ENCODE measurements at places on chromosomes 4 and X.

GRCh38 chr4:65921180-65921579 is 250.9 kb upstream of the EPHA5 start:
- DNase-seq = no peak

DNA sequence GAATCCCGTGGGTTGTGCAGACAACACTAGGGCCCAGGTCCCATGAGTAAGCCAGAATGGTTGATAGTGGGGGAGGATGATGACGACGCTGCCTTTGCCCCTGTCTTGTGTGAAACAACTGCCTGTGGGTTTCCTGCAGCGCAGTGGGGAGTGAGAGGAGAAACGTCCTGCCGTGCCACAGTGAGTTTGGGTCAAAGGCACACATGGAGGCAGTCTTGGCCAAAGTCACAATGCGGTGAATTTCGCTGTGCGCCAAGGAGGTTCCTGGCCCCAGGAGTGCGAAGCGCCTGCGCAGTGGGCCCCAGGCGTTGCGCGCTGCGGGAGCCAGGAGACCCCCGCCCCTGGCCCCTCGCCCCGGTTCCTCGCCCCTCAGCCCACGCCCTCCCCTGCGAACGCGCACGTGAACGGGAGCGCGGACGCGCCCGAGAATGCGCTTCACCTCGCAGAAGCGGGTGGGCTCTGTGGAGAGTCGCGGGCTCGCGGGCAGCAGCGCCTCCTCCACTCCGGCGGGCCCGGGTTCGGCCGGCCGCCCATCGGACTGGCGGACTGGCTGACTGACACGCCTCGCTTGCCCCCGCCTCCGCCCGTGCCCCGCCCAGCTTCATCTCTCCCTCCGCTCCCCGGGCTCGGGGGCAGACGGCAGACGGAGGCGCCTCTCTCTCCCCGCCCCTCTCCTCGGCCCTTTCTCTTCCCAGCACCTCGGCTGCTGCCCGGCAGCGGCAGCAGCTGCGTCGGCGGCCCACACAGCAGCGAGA is at the start of gene NUDT10:
Gene NUDT10 (plus strand): TSS at position 635 of the 755 bp plus-strand sequence. CDS start 144 bp downstream, outside the sequence.
- DNase-seq = no peak

DNA sequence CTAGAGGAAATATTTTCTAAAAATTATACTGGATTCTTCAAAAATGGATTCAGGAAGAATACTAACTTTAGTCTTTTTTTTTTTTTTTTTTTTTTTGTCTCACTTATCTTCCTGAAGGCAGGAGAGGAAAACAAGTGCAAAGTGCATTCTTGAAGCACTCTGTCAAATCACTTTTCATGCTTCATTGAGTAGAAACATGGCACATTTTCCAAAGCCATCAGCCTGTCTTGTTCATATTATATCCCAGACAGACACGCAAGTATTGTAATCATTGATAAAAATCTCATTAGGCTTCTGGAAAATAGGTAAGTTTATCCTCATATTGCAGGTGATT is 1.2 kb downstream of the BBS12 start:
- DNase-seq = no peak

DNA sequence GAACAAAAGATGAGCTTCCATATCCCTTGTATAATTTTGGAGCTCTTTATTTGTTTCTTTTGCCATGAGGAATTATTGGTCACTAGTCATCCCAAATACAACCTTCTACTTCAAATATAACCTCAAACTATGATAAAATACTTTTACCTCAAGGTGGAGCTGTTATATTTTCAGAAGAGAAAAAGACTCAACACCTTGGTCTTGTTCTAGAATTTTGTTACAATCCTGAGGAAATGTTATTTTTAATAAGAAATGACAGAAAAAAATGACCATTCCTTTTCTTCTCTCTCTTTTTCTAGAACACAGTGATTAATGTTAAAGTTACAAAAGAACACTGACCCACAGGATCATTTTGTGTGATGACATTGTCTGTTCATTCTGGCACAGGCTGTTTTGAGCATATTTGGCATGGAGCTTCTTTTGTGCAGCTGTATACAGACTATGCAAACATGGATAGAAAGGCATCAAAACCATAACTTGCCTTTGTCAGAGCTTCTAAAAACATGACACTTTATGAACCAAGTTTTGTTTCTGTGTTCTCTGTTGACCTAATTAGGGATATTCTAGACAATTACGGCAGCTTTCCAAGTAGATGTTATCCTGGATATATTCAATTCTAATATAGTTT is 159.6 kb upstream of the CTSO start:
- DNase-seq = no peak

DNA sequence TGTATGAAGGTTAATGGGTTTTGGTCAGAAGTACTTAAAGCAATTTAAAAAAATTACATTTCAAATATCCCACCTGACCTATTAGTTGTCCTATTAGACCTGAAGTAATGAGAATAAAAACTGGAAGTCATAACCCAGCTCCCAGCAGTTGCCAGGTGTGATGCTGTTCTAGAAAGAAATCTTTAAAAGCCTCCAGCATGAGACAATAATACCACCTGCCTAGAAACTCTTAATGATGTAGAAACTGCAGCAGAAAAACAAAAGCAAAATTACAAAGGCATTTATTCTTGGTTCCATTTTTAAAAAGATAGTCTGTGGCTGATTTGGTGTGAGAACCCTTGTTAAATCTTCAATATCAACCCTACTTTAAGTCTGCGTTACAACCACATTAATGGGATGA is 1137.7 kb upstream of the TENM3 start:
- no peak for DNase-seq

GRCh38 chrX:40514376-40514775 is 66.4 kb upstream of the ATP6AP2 start:
- DNase-seq = no peak

- DNase-seq = no peak
These were observed 58.7 kb downstream of the CCKAR start for GRCh38 chr4:26431461-26432180.
